ENCODE measurements at places on chromosomes 13 and 19. TPM values are rescaled to one million over a fixed set of nuclear protein-coding genes. Genes with fewer than 3 reads are reported as not detected.

Gene PEG3
- not detected for total RNA-seq

Gene MEIS3
- not detected for total RNA-seq

Gene TNFSF9
- total RNA-seq = 1.5 TPM

Gene PSG2
- total RNA-seq = not detected

Gene KIR2DL4
- total RNA-seq = 0.30 TPM

Gene LILRB4
- not detected for total RNA-seq

Gene MBNL2
- 13.4 TPM for total RNA-seq

Gene KLK14
- 0.67 TPM for total RNA-seq

Gene CYP4F12
- not detected for total RNA-seq

Gene CD177
- not detected for total RNA-seq

Gene LPAR2
- 54.1 TPM for total RNA-seq

Gene NXNL1
- total RNA-seq = not detected

Gene GFY
- not detected for total RNA-seq

Gene KANK3
- 1.3 TPM for total RNA-seq

Gene ZNF534
- not detected for total RNA-seq

Gene ZNF304
- total RNA-seq = 9.0 TPM

Gene ACP7
- not detected for total RNA-seq

Gene MTIF3
- total RNA-seq = 67.6 TPM

Gene TSSK6
- total RNA-seq = 4.4 TPM

Gene OR7D2
- total RNA-seq = not detected

Gene ACP5
- total RNA-seq = 33.9 TPM

Gene OR7C1
- total RNA-seq = not detected

Gene IL4I1
- 3.7 TPM for total RNA-seq

Gene KLF2
- 253 TPM for total RNA-seq

Gene IGFL2
- not detected for total RNA-seq

Gene DCLK1
- not detected for total RNA-seq

Gene FCGBP
- 7.1 TPM for total RNA-seq

Gene SIGLEC6
- total RNA-seq = 0.29 TPM

Gene IL12RB1
- total RNA-seq = 81.8 TPM

All from activated CD4-positive, alpha-beta T cell treated with anti-CD3 and anti-CD28 coated beads, Interleukin-2, amount 10 ng/mL, durations not matched to agents 7 days and 5 days (primary cell).